Stimulated activated CD8-positive, alpha-beta memory T cell treated with anti-CD3 and anti-CD28 coated beads, Interleukin-15, amount 100 ng/mL, for 24 hours (primary cell): ENCODE measurements at places on chromosomes 13 and 19.

DNA sequence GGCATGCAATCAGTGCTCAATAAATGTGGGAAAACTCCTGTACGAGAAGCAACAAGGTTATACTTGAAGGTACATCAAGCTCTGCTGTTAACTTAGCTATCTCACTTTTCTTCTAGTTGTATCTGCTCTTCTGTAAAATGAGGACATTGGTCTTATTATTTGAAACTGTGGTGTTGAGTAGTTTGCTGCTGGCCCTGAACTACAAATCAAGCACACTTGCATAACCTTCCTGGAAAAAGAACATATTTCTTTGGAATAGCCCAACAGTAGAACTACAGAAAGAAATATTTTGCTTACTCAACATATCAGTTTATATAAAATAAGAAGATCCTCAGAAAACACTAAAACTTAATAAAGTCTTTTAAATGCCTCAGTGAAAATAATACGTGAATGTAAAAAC, 203.0 kb downstream of the KCTD12 start:
- DNase-seq = no peak

DNA sequence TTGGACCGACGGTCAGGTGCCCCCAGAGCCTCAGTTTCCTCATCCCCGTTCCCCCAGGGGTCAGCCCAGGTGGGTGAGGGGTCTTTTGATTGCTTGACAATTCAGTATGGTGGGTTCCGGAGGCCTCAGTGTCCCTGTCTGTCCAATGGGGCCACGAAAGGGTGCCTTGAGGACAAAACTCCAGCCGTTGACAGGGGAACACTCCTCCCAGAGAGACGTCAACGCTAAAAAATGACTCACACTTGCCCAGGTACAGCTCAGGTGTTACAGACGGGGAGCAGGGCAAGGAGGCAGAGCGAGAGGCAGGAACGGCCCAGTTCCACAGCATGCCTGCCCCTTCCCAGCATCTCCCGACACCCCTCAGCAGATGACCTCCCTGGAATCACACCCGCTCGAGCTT, 1.8 kb downstream of the TNFAIP8L1 start:
- DNase-seq = no peak

DNA sequence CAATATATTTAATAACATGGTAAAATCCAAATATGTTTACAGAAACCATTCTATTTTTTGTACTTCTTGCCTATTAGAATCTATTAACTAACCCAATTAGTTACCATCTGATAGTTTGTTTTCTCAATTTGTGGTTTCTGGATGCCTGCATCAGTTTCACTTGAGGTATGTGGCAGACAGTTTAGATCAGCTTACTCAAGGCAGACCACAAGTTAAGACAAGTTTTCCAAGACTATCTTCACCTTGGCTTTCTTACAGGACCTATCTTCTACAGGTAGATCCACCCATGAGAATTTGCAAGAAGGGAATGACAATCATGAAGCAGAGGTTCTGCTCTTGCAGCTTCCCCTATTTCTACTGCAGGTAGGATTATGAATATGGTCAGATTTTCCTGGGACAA, 458.6 kb downstream of the DACH1 start:
- no peak for DNase-seq

DNA sequence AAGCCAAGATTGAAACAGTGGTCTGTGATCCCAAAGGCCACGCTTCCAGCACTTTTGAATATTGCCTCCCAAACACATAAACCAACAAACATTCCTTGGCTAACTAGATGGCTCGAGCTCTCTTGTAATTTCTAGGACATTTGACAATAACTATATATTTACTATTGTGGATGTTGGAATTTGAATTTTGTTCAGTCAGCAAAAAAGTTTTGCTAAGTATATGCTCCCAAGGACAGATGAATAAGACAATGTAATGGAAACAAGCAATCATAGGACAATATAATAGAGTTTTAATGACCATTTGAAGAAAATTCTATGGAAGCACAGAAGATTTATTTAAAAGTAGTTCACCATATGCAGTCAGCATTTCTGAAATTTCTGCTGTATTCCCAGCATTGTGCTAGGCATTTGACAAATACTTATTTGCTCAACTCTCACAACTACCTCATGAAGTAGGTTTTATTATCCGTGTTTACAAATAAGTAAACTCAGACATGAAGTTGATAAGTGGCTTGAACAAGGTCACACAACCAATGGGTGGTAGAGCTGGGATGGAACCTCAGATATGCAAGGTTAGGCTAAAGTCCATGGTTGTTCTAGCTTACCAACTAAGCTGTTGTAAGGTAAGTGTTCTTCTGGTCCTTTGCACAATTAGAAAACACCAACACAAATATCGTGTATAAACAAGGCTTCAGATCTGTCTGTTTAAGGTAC, 205.1 kb downstream of the NUFIP1 start:
- no peak for DNase-seq

GRCh38 chr19:38547421-38547820, 70.3 kb downstream of the MAP4K1 start:
- no peak for DNase-seq

DNA sequence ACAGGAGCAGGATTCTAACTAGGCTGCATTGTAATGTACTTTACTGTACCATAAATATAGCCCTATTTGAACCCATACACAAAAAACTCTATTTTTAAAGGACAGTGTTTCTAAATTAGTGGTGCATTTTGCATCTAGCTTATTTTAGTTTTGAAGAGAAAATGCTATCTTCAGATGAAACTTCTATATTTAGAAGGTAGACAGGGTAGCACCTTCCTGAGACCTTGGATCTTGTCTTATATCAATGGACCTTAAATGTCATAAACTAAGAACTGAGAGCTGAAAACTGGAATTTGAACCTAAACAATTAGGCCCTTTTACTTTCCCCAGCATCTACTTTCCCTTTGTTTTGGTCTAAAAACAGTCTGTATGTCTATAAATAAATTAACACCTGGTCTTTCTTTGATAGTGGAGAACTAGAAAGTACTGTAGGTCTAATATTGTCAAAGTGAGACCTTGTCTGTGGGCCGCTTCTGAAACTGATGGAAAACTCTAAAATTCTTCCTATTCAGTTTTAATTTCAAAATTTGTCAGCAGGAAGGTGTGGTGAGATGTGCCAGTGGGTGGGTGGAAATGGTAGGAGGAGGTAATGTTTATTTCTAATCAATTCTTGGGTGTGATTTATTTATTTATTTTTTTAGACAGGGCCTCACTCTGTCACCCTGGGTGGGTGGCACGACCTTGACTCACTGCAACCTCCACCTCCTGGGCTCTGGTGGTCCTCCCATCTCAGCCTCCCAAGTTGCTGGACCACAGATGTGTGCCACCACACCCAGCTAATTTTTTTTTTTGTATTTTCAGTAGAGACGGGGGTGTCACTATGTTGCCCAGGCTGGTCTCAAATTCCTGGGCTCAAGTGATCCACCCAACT, 10.1 kb downstream of the COG3 start:
- no peak for DNase-seq

DNA sequence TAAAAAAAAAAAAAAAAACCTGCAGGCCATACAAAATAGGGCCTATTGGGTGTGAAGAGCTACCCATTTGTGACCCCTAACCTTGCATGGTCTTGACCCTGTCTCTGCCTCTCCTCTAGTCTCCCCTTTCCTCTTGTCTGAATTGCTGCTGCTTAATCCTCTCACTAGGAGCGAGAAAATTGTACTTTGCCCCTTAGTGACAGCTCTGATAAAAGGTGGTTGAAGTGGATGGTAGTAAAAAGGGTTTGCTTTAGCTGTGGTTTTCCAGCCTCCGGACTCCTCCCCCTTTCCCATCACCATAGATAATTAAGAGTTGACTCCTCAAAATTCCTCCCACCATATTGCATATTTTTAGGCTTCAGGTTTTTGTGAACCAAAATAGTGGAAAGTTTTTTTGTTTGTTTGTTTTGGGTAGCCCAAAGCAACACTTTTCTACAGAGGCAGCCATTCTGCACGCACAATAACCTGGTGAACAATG, 23.5 kb downstream of the ACTN4 start:
- no peak for DNase-seq

- DNase-seq = no peak
Observed at GRCh38 chr19:27779954-27780353, 1433.0 kb downstream of the UQCRFS1 start.

- DNase-seq = no peak
Observed at GRCh38 chr13:49980266-49980665, 16.6 kb upstream of the TRIM13 start.

DNA sequence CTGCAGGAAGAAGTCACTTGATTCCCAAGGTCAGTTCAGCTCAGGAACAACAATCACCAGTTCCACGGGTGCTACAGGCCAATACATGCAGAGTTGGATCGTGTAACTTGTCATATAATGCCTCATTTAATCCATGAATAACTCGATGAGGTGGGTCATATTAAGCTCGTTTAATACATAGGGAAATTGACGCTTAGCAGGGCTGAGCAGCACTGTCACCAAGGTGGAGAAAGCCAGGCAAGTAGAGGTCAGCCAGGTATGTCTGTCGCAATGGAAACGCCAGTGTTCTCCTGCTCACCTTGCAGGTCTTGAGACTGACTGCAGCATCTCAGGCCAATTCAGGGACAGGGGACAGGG, 52.3 kb downstream of the CCDC70 start:
- no peak for DNase-seq

GRCh38 chr13:40109351-40109844, 453.9 kb downstream of the COG6 start:
- DNase-seq = no peak

DNA sequence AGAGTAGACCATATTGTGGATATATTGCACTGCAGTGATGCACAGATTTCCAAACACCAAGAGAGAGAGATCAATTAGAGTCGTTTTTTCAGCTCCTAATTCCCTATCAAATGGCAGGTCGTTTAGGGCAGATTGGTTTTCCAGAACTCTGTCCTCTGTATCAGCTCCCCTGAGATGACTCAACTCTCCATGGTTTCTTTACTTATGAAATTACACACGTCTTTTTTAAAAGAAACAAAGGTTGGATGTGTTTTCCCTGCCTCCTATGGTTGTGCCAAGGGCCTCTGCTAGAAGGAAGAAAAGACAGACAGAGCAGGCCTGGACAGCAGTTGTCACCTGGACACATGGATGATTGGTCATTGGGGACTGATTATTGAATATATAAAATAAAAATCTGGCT, 478.1 kb upstream of the NBEA start:
- no peak for DNase-seq

- DNase-seq = no peak
Observed at GRCh38 chr19:58466089-58466759, 656 bp upstream of the ZNF324 start.

DNA sequence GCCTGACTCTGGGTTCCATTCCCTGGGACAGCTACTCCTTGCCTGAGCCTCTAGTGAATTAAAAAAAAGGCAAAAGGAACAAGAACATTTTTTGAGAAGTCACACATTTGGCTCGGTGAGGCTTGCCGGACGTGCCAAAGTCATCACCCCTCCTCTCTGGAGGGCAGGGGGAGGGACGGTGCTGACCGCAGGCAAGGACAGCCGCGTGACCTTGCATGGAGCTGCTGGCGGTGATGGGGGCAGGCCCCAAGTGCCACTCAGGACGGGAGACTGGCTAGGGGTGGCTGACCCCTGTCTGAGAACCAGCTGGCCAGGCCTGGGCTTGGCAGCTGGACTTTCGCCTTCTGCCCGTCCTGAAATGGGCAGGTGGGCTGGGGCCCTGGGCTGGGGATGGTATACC, 26.4 kb downstream of the MAP2K2 start:
- DNase-seq = no peak

DNA sequence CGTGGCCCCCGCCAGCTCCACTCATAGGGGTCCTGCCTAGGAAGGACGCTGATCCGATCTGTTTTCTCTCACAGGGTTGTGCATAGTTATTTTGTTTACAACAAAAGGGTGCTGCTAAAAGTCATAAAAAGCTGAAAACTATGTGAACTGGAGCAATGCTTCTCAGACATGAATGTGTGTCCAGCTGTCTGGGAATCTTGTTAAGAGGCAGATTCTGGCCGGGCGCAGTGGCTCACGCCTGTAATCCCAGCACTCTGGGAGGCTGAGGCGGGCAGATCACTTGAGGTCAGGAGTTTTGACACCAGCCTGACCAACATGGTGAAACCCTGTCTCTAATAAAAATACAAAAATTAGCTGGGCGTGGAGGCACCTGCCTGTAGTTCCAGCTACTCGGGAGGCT, 8.6 kb downstream of the LRRC4B start:
- no peak for DNase-seq

- DNase-seq = no peak
Observed at GRCh38 chr13:99256283-99256682, 1.9 kb downstream of the GPR18 start.

DNA sequence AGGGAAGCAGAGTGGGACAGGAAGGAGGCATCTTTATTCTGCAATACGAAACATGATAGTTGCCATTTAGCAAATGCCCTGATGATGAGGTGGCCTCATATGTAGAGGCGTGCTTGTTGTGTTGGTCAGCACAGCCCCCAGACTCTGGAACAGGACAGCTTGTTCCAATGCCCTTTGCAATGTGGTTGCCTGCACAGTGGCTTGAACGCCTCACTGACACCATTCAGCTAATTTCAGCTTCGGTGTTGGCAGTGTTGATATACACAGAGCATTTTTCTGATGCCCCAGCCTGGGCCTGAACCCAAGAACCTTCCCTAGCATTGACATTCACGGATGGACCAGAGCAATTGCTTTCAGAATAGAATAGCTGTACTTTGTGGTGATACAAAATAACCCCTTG, 133.3 kb downstream of the HS6ST3 start:
- no peak for DNase-seq

DNA sequence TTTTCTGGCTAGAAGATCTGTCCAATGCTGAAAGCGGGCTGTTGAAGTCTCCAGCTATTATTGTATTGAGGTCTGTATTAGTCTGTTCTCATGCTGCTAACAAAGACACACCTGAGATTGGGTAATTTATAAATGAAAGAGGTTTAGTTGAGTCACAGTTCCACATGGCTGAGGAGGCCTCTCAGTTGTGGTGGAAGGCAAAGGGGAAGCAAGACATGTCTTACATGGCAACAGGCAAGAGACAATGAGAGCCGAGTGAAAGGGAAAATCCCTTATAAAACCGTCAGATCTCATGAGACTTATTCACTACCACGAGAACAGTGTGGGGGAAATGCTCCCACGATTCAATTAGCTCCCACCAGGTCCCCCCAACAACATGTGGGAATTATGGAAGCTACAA, 980.4 kb downstream of the SLITRK5 start:
- no peak for DNase-seq

GRCh38 chr19:48705431-48705830, 9.7 kb downstream of the FUT2 start:
- DNase-seq = no peak

DNA sequence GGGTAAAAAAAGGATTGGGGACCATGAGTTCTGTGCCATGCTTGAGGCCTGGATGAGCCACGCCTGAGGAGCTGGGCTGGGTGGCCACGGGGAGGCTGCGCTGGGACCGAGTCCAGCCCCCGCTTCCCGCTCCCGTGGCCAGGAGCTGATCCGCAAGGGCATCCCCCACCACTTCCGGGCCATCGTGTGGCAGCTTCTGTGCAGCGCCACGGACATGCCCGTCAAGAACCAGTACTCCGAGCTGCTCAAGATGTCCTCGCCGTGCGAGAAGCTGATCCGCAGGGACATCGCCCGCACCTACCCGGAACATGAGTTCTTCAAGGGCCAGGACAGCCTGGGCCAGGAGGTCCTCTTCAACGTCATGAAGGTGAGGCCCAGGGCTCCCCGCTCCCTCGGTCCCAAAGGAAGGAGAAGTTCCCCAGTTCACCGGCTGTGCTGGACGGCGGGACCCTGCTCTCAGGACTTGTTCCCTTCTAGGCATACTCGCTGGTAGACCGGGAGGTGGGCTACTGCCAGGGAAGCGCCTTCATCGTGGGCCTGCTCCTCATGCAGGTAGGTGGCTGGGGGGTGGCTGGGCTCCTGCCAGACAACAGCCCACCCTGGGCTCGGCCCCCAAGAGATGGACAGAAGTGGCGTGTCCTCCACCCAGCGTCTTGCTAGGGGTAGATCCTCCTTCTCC, 18.9 kb downstream of the EVI5L start:
- no peak for DNase-seq
